ENCODE measurements at places on chromosomes 13 and 19.

GRCh38 chr19:12140545-12141404 is 625 bp upstream of the ZNF20 start:
- DNase-seq = peak; percentile 89

DNA sequence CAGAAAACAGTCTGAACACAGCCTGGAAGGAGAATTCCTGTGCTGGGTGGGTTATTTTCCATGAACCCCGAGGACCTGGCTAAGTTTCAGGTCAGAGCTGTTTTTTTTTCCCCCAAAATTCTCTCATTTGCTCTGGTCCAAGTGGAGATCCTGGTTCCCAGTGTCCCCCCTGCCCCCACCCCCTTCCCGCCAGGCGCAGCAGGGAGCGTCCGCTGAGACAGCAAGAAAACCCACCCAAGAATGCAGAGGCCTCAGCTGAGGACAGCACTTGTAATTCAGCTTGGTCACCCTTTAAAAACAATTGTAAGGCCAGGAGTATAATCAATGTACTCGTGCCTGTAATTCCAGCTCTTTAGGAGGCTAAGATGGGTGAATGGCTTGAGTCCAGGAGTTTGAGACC is 11.4 kb upstream of the TSPAN16 start:
- DNase-seq = no peak

GRCh38 chr13:109331898-109332297 is 454.5 kb downstream of the IRS2 start:
- peak; percentile 27 for DNase-seq

DNA sequence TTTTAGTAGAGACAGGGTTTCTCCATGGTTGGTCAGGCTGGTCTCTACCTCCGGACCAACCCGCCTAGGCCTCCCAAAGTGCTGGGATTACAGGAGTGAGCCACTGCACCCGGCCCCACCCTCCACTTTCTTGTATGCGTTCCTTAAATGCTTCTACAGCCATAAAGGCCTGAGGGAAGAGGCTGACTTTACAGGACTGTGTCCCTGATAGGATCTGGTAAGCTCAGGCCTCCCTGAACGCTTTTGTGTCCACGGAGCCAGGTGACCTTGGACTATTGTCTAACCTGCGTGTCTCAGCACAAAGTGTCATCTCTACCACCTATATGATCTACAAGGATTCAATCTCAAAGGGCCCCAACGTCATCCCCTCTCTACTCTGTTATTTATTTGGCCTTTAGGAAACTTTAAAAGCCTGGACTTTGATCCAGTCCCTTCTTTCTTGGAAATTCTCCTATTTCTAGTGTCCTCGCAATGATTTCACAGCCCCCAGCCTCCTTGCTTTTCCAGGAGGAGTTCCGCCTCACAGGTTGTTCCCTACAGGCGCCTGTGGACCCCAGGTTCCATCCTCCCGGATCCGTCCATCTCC is 701 bp downstream of the ZNF552 start:
- DNase-seq = no peak

DNA sequence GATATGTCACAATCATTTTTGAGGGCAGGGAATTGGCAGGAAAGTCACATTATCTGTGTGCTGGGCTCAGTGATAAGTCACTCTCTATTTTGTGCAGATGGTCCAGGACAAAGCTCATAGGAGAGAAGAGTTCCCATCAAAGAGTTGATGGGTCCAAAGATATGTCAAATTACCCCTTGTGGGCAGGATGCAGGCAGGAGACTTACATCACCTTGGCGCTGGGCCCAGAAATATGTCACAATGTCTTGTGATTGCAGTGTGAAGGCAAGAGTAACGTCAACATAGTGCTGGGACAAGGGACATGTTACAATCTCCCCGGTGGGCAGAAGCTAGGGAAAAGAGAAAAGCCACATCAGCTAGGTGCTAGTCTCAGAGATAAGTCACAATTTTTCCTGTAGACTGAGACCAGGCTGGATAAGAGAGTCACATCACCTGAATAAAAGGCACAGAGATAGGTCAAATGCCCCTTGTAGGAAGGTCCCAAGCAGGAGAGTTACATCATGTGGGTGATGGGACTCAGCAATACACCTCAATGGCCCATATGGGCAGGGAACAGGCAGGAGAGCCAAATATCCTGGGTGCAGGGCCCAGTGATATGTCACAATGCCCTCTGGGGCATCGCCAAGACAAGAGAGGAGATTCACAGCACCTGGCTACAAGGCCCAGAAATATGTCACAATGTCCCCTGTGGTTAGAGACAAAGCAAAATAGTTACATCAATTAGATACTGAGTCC is 47.9 kb downstream of the ZNF99 start:
- no peak for DNase-seq

GRCh38 chr19:40471111-40471510 is 4.3 kb downstream of the SPTBN4 start:
- no peak for DNase-seq

- DNase-seq = peak; percentile 64
Observed at GRCh38 chr19:17337675-17338432, 501 bp downstream of the GTPBP3 start.

- peak; percentile 90 for DNase-seq
Observed at GRCh38 chr19:12867120-12868099, 13.8 kb downstream of the DNASE2 start.

DNA sequence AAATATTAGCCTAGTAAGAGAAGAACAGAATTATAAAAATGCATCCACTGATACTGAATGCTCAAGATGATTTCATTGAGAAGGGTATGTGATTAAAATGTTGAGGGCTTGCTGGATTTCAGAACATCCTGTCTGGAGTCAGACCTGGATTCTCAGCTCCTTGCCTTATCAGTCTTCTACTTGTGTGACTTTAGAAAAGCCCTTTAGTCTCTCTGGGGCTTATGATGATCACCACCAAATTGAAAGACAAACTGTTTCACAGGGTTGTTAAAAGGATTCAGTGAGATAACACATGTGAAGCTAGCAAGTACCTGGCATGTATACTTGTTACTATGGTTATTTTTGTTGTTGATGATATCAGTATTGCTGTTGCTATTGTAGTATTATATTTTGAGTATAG is 118.4 kb downstream of the GPC6 start:
- DNase-seq = no peak

DNA sequence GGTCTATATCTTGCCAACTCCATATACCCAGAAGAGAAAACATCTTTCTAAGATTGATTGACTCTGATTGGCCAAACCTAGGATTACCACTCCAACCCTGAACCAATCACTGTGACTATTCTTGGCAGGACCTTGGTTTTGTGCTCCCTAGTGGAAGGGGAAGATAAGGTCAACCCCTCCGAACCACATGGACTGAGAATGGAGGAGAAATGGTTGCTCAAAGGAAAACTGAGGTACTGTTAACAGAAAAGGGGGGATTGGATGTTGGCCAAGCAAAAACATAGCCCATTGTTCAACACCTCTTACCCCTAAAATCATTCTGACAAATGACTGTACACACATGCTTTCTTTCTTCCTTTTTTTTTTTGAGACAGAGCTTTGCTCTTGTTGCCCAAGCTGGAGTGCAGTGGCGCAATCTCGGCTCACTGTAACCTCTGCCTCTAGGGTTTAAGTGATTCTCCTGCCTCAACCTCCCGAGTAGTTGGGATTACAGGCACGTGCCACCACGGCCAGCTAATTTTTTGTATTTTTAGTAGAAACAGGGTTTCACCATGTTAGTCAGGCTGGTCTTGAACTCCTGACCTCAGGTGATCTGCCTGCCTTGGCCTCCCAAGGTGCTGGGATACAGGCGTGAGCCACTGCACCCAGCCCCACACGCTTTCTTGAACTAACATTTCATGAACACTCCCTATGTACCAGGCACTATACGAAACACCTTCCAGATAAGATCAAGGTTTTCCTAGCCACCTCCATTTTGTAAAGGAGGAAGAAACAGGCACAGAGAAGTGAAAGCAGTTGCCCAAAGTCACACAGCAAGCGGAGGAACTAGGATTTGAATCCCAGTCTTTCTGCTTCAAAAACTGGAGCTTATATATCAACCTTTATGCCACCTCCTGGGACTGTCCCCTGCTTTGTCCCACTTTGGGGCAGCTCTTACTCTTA is 6.5 kb downstream of the MEIOSIN start:
- DNase-seq = no peak

- no peak for DNase-seq
Observed at GRCh38 chr19:41913538-41914423, 14.5 kb downstream of the ERFL start.

DNA sequence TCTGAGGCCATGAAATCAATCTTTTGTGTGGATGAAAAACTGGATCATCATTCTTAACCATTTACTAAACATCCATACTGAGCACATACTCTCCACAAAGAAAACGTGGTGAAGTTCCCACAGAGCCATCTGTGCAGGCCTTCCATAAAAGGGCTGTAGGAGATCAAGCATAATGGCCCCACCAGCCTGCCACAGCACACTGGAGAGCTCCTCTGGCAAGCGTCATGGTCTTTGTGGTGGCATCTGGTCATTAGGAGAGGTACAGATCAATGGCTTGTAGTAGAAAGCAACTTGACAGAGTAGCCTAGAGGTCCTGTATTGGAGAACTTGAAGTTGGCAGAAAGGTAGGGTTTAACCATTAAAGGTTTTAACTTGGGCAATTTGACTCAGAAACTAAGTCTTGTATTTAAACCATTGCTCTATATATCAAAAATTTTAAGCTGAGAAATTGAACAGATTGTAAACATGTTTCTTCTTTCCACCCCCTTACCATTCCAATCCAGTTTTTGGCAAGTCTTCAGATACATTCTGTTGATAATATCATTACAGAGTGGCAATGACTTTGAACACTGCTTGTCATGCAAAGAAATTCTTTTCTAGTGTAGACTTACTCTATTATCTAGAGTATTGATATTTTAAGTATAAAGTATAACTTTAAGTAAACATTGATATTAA is 128.3 kb downstream of the LMO7 start:
- no peak for DNase-seq

DNA sequence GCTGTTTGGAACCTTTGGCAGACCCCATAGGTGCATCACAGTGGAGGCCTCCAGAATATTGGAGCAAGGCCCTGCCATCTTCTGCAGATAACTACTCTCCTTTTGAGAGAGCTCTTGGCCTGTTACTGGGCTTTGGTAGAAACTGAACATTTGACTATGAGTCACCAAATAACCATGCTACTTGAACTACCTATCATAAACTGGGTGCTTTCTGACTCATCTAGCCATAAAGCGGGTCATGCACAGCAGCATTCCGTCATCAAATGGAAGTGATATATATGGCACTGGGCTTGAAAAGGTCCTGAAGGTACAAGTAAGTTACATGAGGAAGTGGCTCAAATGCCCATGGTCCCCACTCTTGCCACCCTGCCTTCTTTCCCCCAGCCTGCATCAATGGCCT is 782.5 kb upstream of the SLITRK6 start:
- DNase-seq = no peak

DNA sequence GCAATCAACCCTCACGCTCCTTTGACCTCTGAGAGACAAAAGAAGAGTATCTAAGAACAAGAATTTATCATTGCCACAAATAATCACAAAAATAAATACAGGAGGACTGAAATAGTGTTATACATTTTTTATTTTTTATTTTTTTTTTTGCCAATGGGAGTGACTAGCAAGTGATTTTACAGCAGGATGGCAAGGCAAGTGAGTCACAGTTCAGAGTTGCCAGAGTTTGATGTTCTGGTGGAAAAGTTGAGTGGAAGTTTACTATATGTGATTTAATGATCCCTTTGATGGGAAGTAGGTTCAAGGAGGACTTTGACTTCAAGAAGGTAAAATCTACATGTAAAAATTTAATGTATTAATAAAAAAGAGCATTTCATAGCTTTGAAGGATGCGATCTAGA is 2691.4 kb downstream of the PCDH9 start:
- peak; percentile 6 for DNase-seq

GRCh38 chr13:34672631-34673030 is 269.4 kb upstream of the NBEA start:
- peak; percentile 56 for DNase-seq

DNA sequence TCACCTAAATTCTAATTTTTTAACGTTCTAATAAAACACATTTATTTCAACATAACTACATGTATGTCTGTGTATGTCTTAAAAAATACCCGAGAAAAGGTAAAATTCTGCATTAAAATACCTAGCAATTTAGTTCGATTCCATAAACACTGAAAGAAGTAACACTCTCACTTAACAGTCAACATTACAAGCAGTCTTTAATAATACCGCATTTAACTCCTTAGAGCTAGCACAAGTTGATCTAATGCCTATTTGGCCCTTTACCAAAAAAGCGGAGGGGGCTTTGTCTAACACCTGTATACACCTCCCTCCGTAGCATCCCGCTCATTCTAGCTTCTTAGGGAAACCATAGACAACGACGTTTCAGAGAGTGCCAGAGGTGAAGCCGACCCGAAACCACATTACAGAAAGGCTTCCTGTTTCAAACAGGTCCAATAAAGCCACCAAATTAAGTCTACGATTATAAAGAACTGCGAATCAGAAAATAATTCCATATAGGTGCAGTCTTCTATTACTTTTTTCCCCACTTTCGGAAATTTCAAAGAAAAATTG is 1.2 kb downstream of the SPART start:
- no peak for DNase-seq

DNA sequence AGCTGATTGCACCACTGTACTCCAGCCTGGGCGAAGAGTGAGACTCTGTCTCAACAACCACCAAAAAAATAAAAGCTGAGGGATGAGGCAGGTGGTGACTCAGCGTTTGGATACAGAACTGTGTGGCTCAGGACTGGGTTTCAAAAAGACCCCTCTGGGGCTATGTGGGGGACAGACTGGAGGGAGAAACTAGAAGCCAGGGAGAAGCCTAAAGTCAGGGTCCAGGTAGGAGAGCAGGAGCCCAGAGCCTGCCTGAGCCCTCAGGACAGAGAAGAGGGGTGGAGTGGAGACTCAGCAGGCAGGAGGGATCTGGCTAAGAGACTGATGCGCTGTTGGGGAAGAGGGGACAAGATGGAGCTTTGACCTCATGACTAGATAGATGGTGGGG is 1.8 kb upstream of the CD37 start:
- no peak for DNase-seq

- peak; percentile 95 for DNase-seq
Observed at GRCh38 chr19:44141191-44142058, at the start of gene ZNF234. Gene ZNF234, plus strand, starts transcription at chr19:44141554. Its CDS starts 3,079 bp downstream, at chr19:44144633.

GRCh38 chr13:73664851-73665250 is 469.4 kb downstream of the KLF12 start:
- no peak for DNase-seq

- DNase-seq = no peak
Observed at GRCh38 chr13:51020600-51020999, 90.5 kb downstream of the C13orf42 start.

Measured in AG20443 (cell line).